Esophagus squamous epithelium (tissue), 5 donors: ENCODE measurements at places on chromosomes 6 and 20. TPM values are rescaled to one million over a fixed set of nuclear protein-coding genes. Genes with fewer than 3 reads are reported as not detected.

GRCh38 chr20:1041845-1042390, 39.8 kb upstream of the RSPO4 start:
- DNase-seq: no peak

The TSHZ2 gene
- 22.0 TPM for total RNA-seq

GRCh38 chr6:21469213-21469612, 124.3 kb upstream of the SOX4 start:
- no peak for DNase-seq

DNA sequence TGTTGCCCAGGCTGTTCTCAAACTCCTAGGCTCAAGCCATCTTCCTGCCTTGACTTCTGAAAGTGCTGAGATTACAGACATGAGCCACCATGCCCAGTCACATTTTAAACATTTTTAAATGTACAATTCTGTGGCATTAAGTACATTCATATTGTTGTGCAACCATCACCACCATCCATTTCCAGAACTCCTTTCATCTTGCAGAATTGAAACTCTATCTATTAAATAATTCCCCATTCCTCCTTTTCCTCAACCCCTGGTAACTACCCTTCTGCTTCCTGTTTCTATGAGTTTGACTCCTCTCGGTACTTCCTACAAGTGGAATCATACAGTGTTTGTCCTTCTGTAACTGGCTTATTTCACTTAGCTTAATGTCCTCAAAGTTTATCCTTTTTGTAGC, 103.8 kb upstream of the NAA20 start:
- DNase-seq: no peak

- no peak for DNase-seq
These were observed 522 bp upstream of the EPB41L1 start for GRCh38 chr20:36153736-36154699.

The IL17A gene
- not detected for total RNA-seq

The TFAP2D gene
- total RNA-seq: not detected

The MLIP gene
- total RNA-seq: 0.64 TPM

- no peak for DNase-seq
These were observed 25.9 kb downstream of the NOL4L start for GRCh38 chr20:32559205-32559752.

- DNase-seq: no peak
These were observed 62.0 kb upstream of the HDDC2 start for GRCh38 chr6:125363824-125364165.

The PRRT1 gene
- total RNA-seq: 0.57 TPM

DNA sequence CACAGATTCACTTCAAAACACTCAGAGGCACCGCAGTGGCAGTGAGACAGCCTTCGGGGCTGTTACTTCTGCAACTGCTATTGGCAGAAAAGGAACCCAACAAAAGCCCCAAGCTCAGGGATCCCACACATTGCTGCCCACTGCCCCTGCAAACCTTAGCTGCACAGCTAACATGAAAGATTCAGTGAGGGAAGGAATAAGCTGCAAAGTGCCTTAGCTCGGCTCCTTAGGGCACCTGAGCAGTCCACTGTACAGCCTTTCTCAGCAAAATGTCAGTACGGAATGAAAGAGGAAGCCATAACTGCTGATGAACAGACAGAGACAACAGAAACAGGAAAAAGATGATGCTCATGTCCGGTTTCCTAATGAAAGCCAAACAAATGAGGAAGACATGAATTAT, 179.7 kb upstream of the SHLD1 start:
- no peak for DNase-seq

The DSN1 gene
- 13.0 TPM for total RNA-seq

GRCh38 chr20:57594092-57594951, 25.9 kb downstream of the ZBP1 start:
- no peak for DNase-seq

DNA sequence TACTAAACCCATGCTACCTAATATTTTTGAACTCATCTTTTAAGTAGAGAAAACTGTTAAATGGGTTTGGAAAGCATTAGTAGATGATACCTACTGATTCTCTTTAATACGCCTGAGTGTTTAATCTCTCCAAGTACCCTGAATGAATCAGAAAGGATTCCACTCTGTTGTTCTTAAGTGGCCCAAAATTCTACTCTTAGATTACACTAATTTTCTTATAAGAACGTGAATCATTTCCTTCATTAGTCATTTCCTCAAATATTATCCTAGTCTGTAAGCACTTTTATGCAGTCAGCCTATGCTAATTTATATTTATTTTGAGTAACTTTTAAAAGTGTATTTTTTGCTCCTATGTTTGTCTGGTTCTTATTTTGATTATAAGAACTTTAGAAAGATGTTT, 380.0 kb downstream of the BTBD9 start:
- no peak for DNase-seq

- DNase-seq: no peak
These were observed 516.3 kb downstream of the COL12A1 start for GRCh38 chr6:74689601-74690000.

The KCNS1 gene
- 0.29 TPM for total RNA-seq

DNA sequence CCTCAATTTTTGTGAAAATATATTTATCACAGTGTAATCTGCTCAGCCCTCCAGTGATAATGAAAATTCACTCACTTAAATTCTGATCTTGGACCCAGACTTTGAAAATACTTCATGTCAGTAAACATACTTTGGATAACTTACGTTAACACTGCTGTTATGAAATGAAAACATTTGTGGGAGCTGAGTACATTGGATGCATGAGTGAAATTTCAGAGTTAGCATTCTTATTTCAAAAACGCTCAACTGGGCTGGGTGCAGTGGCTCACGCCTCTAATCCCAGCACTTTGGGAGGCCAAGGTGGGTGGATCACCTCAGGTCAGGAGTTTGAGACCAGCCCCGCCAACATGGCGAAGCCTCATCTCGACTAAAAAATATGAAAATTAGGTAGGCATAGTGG, 196.4 kb downstream of the UTRN start:
- DNase-seq: no peak

- DNase-seq: no peak
These were observed 90.1 kb upstream of the PAK5 start for GRCh38 chr20:9928955-9929354.

The CITED2 gene
- 78.3 TPM for total RNA-seq

- no peak for DNase-seq
These were observed 18.2 kb upstream of the MYB start for GRCh38 chr6:135162678-135163439.

The RPS6KA2 gene
- 14.5 TPM for total RNA-seq

GRCh38 chr6:30200551-30201281, 12.5 kb downstream of the TRIM26 start:
- no peak for DNase-seq

The AKAP12 gene
- total RNA-seq: 66.6 TPM

The OR2H1 gene
- total RNA-seq: not detected

GRCh38 chr6:131910956-131911355, 40.2 kb downstream of the CCN2 start:
- DNase-seq: no peak

DNA sequence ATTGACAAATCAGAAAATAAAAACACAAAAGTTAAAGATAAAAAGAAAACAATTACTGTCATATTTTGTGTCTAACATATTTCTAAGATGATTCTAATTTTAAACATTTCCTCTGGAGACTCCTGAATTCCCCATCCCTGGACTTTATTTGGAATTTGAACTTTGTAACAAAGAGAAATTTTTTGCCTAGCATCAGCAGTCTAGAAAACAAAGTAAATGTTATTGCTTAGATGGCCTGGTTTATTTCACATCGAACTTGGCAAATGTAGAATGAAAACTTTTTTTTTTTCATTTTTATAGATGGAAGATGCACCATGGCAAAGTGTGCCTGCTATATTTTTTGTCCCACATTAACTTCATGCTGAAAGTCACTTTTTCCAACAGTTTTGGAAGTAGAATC, 159.1 kb downstream of the TBX18 start:
- no peak for DNase-seq

The HLA-DPA1 gene
- 6.2 TPM for total RNA-seq

The RRP36 gene
- total RNA-seq: 66.4 TPM

- no peak for DNase-seq
These were observed 15.1 kb downstream of the BRD2 start for GRCh38 chr6:32983493-32983848.

- DNase-seq: no peak
These were observed 7.9 kb upstream of the OSER1 start for GRCh38 chr20:44218446-44218845.

The LYRM2 gene
- total RNA-seq: 4.6 TPM

- DNase-seq: no peak
These were observed 8.0 kb downstream of the MMUT start for GRCh38 chr6:49454787-49455709.

GRCh38 chr20:38131588-38132121, 33.4 kb downstream of the TGM2 start:
- no peak for DNase-seq

- no peak for DNase-seq
These were observed 146.6 kb downstream of the RNASET2 start for GRCh38 chr6:166809721-166810120.

The CLPSL2 gene
- not detected for total RNA-seq
